ENCODE measurements at places on chromosomes 11 and 22. TPM values are rescaled to one million over a fixed set of nuclear protein-coding genes. Genes with fewer than 3 reads are reported as not detected.

- H3K27ac ChIP-seq, result no peak overlapping the region
- peaks cover 18% of the 10 kb centered on the region for H3K4me1 ChIP-seq
- no peaks in the 10 kb centered on the region for H3K27me3 ChIP-seq
- H3K4me3 ChIP-seq, result no peak overlapping the region
- H3K36me3 ChIP-seq, result no peaks in the 10 kb centered on the region
- no peak for DNase-seq
Observed at GRCh38 chr11:133636711-133637355, 104.5 kb upstream of the OPCML start.

- no peak overlapping the region for H3K4me3 ChIP-seq
- no peak for DNase-seq
- H3K27ac ChIP-seq, result no peak overlapping the region
- no peaks in the 10 kb centered on the region for H3K36me3 ChIP-seq
Observed at GRCh38 chr11:8937659-8938058, 4.9 kb upstream of the C11orf16 start.

- no peak overlapping the region for H3K27ac ChIP-seq
- H3K36me3 ChIP-seq, result no peaks in the 10 kb centered on the region
Observed at GRCh38 chr11:921921-922678, 3.6 kb upstream of the AP2A2 start.

DNA sequence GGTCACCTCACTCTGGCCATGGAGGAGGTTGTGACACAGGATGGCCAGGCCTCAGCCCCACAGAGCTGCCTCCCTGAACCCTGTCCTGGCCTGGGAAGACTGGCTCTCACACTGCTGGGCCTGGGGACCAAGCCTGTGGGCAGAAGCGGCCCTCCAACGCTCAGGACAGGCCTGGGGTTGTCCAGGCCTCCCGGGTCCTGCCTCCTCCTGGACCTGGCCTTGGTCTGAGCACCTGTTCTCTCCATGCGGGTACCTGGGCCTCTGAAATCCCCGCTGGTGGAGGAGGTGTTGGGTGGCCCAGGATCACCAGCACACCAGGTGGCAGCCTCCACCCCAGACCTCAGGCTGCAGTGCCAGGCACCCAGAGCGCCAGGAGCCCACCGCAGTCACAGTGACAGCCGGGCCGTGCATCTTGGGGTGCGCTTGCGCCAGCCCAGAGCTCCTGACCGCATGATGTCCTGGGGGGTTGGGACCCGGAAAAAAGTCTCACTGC is 16.1 kb upstream of the PIM3 start:
- no peak for DNase-seq
- no peaks in the 10 kb centered on the region for H3K36me3 ChIP-seq
- no peak overlapping the region for H3K27ac ChIP-seq
- H3K4me1 ChIP-seq, result peaks cover 10% of the 10 kb centered on the region
- H3K27me3 ChIP-seq, result no peaks in the 10 kb centered on the region

- H3K4me1 ChIP-seq, result peaks cover 1% of the 10 kb centered on the region
- no peak overlapping the region for H3K27ac ChIP-seq
- H3K4me3 ChIP-seq, result no peak overlapping the region
- H3K27me3 ChIP-seq, result no peaks in the 10 kb centered on the region
- no peak for DNase-seq
Observed at GRCh38 chr22:42711895-42712837, 8.5 kb downstream of the A4GALT start.

GRCh38 chr22:35174401-35175038 is 82.8 kb upstream of the HMGXB4 start:
- no peaks in the 10 kb centered on the region for H3K4me1 ChIP-seq
- no peak for DNase-seq
- H3K27me3 ChIP-seq, result no peaks in the 10 kb centered on the region
- H3K27ac ChIP-seq, result no peak overlapping the region
- H3K4me3 ChIP-seq, result no peak overlapping the region

DNA sequence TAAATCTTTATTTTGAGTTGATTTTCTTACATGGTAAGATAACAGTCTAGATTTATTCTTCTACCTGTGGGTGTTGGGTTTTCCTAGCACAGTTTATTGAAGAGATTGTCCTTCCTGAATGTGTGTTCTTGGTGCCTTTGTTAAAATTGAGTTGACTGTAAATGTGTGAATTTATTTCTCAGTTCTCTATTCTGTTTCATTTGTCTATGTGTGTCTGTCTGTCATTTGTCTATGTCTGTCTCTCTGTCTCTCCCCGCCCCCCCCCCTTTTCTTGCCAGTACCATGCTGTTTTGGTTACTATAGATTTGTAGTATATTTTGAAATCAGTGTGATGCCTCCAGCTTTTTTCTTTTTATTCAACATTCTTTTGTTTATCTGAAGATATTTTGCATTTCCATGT is 114.7 kb upstream of the SERPIND1 start:
- H3K27ac ChIP-seq, result no peak overlapping the region
- H3K27me3 ChIP-seq, result no peaks in the 10 kb centered on the region
- H3K4me3 ChIP-seq, result no peak overlapping the region
- H3K36me3 ChIP-seq, result no peaks in the 10 kb centered on the region

The HIKESHI gene
- total RNA-seq, result 86.6 TPM

The OTOG gene
- 0.34 TPM for total RNA-seq

The OR9G1 gene
- total RNA-seq, result not detected

The INSC gene
- 0.87 TPM for total RNA-seq
